Endothelial cell of coronary artery (primary cell): ENCODE measurements at places on chromosomes 2 and 18. TPM values are rescaled to one million over a fixed set of nuclear protein-coding genes. Genes with fewer than 3 reads are reported as not detected.

The CCDC74B gene
- 0.72 and 0.85 TPM in 2 replicates for total RNA-seq

The IL1R1 gene
- total RNA-seq: 2.4 and 23.2 TPM in 2 replicates

The GAL3ST2 gene
- 0.09 TPM in 1 of 2 replicates, not detected in the other for total RNA-seq

The MRPL19 gene
- total RNA-seq: 38.9 and 40.9 TPM in 2 replicates

The CRYGD gene
- not detected in 2 replicates for total RNA-seq

The ZBTB7C gene
- total RNA-seq: not detected in 2 replicates

The CHST9 gene
- not detected in 2 replicates for total RNA-seq

The PIKFYVE gene
- total RNA-seq: 21.1 and 26.3 TPM in 2 replicates

The LRRC30 gene
- not detected in 2 replicates for total RNA-seq

The PARD3B gene
- total RNA-seq: 7.0 and 7.6 TPM in 2 replicates

The BMP10 gene
- total RNA-seq: not detected in 2 replicates

The POTEI gene
- total RNA-seq: 0.09 TPM in 2 replicates

The GAREM1 gene
- 0.36 and 1.9 TPM in 2 replicates for total RNA-seq

The TTC21B gene
- total RNA-seq: 21.1 and 34.4 TPM in 2 replicates

The GALR1 gene
- total RNA-seq: not detected in 2 replicates

The CPO gene
- total RNA-seq: not detected in 2 replicates

The APCDD1 gene
- total RNA-seq: under 0.01 TPM in 1 of 2 replicates, not detected in the other

The SOS1 gene
- total RNA-seq: 10.3 and 16.6 TPM in 2 replicates

The ZSWIM2 gene
- not detected in 2 replicates for total RNA-seq

The RAX gene
- not detected in 2 replicates for total RNA-seq

The SCN3A gene
- 0.09 TPM in 1 of 2 replicates, not detected in the other for total RNA-seq

The SPC25 gene
- 1.6 and 6.4 TPM in 2 replicates for total RNA-seq

The ACTG2 gene
- total RNA-seq: under 0.01 TPM in 1 of 2 replicates, not detected in the other

The GALNT14 gene
- 0.45 TPM in 1 of 2 replicates, not detected in the other for total RNA-seq

The AGXT gene
- total RNA-seq: not detected in 2 replicates

The ALLC gene
- total RNA-seq: not detected in 2 replicates

The SERPINB12 gene
- total RNA-seq: not detected in 2 replicates
